T-helper 9 cell (primary cell): ENCODE measurements at places on chromosomes 13 and 19.

DNA sequence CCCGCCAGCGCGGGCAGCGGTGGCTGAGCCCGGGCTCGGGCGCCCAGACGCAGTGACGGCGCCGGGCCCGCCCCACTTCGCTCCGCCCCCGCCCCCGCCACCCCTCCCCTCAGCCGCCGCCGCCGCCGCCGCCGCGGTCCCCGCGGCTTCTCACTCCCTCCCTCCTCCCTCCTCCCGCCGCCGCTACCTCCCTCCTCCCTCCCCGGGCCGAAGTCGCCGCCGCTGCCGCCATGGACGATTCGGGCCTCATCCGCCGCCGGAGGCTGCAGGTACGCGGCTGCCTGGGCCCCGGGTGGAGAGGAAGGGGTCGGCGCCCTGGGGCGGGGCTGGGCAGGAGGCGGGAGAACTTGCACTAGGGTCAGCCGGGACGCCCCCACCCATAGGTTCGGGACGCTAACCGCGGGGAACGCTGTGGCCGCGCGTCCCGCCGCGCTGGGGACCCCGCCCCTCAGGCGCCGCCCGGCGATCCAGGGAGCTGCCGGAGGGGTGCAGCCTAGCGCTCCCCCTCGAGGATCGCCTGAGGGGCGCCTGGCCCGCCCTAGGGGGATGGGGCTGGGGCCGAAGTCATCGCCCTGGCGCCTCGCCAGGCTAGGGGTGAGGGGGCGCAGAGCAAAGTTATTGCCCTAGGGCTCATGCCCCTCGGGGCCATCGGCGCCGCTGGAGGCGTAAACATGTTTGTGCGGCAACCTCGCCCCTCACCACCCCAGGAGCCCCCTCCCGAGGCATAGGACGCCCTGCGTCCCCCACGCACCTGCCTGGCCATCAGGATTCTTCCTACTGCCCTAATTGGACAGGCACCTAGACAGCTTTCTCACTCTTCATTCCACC, 427 bp downstream of the RTBDN start:
- peak; percentile 29 for DNase-seq

- DNase-seq = peak; percentile 99
Observed at GRCh38 chr19:45817010-45817724, 2.1 kb upstream of the RSPH6A start.

- DNase-seq = no peak
Observed at GRCh38 chr19:32674153-32674930, 638 bp downstream of the ANKRD27 start.

DNA sequence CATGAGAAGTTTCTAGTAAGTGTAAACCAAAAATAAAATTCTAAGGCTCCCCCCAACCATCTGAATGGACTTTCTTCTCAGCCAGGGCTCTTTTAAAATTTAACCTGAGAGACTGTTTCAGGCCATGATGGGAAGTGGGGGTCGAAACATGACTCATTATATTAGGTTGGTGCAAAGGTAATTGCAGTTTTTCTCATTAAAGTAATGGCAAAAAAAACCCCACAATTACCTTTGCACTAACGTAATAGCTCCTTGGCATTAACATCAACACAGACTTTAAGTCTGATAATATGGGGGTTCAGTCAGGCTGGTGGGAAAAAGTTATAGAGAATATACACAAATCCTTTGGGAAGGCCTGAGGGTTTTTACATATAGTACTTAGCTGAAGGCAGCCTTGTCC, 9.4 kb upstream of the SPART start:
- no peak for DNase-seq

DNA sequence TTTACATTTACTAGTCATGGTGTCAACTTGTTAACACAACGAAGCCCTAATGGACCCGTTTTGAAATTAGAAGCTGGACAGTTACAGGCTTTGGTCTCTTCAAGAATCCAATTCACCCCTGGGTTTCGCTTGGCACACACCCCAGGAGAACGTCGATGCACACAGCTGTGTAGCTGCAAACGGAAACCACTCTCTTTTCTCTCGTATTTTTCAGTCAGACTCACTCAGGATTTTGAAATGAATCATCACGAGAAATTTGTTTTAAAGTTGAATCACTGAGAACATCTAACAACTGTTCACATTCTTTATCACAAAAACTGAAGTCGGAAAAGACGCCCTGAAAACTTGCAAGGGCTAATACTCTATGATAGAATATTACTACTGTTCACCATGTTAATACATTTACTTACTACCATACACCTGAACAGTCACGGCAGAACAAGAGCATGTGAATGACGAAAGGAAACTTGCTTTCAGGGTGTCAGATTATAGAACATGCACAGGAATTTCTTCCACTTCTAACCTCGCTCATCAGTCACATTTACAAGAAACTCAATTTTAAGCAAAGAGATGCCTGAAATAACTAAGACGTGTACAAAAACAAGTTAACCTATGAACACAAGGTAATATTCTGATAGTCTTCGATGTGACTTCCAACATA, 4.7 kb downstream of the PNMA8A start:
- no peak for DNase-seq

GRCh38 chr13:92433963-92434362, 792.6 kb upstream of the GPC6 start:
- no peak for DNase-seq

DNA sequence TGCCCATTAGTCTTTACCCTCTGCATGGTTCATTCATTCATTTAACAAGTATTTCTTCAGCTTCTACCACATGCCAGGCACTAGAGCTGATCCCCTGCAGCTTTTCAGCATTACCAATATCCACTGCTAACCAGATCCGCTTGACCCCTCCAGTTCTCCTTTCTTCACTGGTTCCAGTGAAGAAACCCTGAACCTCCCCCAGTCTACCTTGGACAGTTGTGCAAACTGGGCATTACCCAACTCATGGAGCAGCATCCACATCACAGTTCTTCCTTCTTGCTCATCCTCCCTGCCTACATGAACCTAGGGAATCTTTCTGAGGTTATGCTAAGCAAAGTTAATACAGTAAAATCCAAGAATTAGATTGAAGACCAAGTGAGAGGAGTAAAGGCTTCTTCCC, 78.7 kb upstream of the SERP2 start:
- no peak for DNase-seq

DNA sequence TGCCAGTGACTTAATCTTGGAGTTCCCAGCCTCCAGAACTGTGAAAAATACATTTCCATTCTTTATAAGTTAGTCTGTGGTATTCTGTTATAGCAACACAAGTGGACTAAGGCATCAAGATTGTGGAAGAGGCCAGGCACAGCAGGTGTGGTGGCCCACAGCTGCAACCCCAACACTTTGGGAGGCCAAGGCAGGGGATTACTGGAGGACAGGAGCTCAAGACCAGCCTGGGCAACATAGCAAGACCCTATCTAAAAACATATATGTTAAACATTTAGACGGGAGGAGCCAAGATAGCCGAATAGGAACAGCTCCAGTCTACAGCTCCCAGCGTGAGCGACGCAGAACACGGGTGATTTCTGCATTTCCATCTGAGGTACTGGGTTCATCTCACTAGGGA, 310.4 kb downstream of the FOXO1 start:
- no peak for DNase-seq

DNA sequence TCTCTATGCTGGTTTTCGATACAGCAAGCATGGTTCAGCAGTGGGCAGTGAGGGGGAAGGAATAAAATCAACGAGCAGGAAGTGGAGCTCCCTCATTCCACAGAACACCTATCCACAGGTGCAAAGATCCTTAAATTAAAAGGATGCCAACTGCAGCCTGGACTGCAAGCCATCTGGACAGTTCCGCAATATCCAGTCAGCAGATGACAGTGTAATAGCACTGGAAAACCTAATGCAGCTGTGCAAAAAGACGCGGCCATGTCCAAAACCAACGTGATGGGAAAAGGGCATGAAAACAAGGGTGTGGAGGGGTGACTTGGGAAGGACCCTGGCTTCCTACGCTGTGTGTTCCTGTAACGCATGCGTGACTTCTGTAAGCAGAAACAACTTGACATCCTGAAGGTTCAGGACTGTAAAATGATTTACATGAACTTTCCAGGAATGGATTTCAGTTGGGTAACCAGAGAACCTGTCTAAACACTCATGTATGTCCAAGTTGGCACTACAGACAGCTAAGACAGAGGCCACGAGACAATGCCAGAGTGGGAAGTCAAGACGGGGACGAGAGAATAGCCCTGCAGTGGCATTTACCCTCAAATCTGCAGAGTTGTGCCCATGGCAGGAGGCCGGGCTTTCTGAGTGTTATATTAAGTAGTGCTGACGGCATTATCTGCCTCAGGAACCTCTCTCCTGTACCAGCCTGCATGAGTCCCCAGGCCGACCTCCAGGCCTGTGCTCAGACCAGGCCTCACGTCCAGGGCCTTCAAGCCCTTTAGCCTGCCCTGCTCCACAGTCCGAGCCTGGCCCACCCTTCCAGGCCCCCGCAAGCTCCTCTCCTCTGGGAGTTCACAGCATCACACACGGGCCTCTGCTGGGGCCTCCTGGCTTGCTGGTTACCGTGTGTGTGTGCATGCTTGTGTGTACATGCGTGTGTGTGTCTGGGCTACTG, 26.5 kb downstream of the CAPS start:
- no peak for DNase-seq

DNA sequence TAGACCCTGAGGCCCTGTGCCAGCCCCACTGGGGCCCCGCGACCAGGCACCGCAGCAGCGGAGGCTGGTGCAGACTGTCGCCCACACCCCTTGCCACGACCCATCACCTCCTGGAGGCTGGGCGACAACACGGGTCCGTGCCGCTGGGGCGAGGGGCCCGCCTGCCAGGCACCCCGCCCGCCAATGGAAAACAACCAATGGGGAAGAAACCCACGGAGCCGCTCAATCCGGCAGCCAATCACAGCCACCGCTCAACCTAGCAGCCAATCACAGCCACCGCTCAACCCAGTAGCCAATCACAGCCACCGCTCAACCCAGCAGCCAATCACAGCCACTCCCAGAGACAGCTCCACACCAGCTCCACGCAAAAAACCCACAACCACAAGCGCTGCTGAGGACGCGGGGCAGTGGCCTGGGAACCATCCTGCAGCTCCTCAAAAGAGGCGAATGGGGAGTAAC, 29.7 kb downstream of the GPX4 start:
- DNase-seq = peak; percentile 79

DNA sequence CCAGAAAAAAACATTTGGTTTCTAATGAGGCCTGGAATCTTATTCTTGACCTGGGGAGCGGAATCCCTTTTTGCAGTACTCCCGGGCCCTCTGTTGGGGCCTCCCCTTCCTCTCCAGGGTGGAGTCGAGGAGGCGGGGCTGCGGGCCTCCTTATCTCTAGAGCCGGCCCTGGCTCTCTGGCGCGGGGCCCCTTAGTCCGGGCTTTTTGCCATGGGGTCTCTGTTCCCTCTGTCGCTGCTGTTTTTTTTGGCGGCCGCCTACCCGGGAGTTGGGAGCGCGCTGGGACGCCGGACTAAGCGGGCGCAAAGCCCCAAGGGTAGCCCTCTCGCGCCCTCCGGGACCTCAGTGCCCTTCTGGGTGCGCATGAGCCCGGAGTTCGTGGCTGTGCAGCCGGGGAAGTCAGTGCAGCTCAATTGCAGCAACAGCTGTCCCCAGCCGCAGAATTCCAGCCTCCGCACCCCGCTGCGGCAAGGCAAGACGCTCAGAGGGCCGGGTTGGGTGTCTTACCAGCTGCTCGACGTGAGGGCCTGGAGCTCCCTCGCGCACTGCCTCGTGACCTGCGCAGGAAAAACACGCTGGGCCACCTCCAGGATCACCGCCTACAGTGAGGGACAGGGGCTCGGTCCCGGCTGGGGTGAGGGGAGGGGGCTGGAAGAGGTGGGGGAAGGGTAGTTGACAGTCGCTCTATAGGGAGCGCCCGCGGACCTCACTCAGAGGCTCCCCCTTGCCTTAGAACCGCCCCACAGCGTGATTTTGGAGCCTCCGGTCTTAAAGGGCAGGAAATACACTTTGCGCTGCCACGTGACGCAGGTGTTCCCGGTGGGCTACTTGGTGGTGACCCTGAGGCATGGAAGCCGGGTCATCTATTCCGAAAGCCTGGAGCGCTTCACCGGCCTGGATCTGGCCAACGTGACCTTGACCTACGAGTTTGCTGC, at the start of gene ICAM4:
ICAM4 (plus strand) TSS at position 153 of the 935 bp plus-strand sequence; CDS start at position 211, 58 bp downstream.
- no peak for DNase-seq

GRCh38 chr19:7868671-7869452, 5.3 kb downstream of the PRR36 start:
- DNase-seq = peak; percentile 79

DNA sequence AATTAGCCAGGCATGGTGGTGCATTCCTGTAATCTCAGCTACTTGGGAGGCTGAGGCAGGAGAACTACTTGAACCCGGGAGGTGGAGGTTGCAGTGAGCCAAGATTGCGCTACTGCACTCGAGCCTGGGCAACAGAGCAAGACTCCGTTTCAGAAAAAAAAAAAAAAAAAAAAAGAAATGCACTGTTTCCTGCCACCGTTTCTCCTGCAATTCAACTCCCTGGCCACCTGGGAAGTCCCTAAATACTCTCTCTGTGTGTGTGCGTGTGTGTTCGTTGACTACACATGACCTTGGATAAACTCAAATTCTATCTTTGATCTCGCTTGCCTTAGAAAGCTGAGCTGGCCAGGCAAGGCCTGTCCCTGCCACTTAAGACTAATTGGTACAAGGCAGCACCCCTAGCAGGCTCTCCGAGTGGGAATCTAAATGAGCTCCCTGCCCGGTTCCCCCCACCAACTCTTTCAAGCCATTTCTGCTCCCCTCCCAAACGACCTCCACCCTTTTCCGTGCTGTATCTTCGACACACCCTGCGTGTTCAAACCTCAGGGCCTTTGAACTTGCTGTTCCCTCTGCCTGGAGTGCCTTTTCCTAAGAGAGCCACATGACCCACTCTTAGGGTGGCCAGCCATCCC, 5.2 kb upstream of the BCAT2 start:
- DNase-seq = no peak

DNA sequence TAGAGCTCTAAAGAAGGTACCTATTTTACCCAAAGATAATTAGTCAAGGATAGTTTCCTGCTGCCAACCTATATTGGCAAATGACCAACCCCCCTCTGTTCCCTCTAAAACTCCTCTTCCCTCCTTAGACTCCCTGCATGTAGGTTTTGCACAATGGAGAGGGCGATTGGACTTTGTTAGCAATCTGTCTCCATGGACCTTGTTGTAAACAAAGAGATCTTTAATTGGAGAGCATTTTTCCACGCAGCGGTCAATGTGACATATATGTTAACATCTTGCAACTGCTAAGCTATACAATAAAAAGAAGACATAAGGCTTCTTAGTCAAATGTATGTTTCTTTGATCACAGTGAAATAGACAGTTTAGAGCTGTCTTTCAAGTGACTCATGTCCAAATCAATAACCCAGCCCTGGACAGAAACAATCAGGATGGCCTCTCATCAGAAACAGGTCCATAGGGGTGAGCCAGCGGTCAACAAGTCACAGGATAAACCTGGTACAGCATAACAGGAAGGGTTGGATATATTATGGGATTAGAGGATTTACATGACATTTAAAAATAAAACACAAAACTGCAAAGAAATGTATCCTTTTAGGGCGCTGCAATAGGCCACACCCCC, 69.7 kb upstream of the UBL3 start:
- no peak for DNase-seq

DNA sequence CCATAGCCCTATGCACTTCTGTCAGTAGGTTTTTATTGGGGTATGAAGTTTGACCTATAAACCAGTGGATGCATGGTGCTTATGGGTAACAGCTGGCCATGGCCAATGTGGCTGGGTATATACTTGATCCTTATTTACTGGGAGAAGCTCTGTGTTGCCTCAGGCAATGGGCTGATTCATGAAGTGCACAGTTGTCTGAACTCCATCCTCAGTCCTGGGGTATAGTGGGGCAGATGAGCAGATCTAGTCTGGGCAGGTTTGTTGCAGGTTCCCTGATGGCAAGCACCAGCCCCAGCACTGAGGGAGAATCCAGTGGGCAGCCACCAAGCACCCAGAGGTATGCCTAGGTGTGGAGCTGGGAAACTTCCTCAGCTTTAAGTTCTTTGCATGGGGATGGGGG, 274.4 kb downstream of the TDRD3 start:
- DNase-seq = no peak
